ENCODE measurements at places on chromosomes 7 and 10. TPM values are rescaled to one million over a fixed set of nuclear protein-coding genes. Genes with fewer than 3 reads are reported as not detected.
A peak's percentile ranks its signal among the peaks of the same experiment; 100 is the strongest.

DNA sequence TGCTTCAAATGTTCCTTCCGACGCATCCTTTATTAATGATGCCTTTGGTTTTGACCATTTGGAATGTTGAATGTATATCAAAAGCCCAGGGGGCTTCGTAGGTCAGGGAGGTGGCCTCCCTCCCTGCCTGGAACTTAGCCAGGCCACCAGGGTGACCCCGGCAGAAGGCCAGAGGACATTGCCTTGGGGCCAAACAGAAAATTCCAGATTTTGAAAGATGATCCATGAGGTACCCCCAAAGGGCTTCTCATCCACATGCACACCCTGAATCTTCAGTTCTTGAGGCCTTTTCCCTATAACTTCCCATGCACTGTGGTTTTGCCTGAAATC is 171.7 kb downstream of the ADAM12 start:
- DNase-seq, result no peak

DNA sequence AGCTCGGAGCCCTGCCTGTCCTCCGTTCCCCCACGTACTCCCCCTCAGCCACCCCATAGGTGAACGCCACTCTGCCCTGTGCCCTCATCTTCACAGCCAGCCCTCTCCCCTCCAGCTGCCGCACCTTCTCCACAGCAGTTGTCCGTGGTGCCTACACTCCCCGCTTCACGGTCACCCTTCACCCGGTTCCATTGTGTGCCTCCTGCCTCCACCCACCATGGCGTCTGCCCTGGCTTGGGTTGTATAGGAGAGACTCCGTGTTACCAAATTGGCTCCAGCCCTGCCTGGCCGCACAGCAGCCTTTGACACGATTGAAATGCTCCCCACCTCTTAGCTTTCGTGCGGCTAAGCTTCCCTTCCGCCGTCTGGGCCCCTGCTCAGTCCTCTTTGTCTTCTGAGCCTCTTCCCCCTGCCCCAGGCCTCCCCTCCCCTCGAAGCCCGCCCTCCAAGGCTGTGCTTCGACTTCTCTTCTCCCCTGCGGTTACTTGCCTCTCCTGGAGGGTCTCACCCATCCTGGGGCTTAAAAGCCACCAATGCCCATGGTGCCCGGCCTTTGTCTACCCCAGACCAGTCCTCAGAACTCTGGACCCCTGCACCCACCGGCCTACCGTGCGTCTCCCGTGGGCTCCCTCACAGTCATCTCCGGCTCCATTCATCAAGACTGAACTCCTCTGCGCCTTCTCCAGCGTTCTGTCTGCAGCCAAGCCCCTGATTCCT is 18.5 kb upstream of the NODAL start:
- no peak for DNase-seq

Gene SOSTDC1
- not detected for total RNA-seq

DNA sequence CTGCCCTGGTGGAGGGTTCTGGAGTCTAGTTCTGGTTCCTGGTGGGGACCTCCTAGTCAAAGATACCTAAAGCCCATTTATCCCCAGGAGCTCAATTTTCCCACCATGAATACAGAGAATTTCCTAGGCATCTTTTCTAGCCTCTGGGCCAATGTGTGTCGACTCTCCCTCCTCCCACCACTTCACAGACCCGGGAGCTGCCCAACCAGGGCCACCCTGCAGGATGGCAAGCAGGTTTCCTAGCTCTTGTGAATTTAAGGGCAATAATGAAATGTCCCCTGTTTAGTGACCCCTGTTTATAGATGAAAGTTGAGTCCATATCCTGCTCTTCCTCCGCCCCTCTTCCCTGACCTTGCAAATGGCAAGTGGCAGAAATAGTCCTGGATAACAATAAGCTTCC is 9.4 kb downstream of the DLX5 start:
- DNase-seq, result no peak

GRCh38 chr10:51285601-51286000 is 211.3 kb downstream of the PRKG1 start:
- DNase-seq, result no peak

Gene CC2D2B
- 0.86 TPM for total RNA-seq

DNA sequence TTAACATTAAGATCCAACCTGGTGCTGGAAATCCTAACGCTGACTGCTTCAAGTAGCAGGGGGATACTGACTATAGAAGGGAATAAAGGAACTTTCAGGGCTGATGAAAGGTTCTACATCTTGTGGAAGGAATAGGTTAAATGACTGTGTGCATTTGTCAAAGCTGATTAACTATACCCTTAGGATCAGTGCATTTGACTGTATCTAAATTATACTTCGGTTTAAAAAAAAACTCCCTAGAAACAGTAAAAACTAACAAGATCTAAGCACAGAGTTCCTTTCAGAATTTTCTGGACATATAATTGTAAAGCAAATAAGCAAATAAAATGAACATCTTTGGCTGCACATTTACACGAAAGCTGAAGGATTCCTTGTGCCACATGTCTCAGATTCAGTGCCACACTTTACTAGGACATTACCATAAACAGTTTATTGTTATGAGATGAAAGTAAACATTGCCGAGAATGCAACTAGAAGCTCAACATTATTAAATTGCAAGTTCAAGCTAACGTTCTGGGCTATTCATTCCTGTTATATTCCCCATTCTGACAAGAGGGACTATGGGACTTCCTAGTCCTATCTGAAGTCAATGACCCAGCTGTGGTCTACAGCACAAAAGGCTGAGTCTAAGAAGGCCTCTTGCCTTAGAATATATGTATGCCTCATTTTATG is 20.7 kb downstream of the ANK3 start:
- no peak for DNase-seq

DNA sequence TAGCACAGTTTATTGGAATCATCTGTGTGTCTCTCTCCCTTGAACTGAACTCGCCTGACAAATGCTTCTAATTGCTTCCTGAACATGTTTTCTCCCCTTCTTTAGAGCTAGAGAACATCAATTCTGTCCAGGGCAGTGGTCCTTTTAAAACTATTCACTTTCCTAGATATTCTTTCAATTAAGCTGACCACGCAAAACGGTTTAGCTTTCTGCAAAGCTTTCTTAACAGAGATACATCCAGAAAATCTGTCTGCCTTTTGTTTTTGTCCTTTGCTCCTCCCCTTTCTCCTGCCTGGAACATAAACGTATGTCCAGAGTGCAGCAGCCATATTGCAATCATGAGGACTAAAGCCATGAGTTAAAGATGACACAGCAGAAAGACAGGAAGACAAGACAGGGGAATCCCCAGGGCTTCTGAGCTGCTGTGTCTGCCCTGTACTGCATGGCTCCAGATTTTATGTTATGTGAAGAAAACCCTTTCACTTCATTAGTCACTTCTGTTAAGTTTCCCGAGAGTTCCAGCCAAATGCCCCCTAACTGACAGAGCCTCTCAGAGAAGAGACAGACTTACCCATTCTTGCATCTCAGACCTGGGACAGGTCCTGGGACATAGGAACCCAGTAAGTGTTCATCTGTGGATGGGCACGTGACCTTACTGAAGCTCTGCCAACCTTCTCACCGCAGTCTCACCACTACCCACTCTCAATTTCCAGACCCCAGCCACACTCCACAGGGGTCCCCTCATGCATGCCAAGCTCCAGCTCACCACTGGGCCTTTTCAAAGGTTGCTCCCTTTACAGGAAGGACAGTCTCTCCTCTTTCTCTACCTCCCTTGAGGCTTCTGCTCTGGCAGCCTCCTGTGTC is 35.0 kb upstream of the CPXM2 start:
- DNase-seq, result peak; percentile 14

DNA sequence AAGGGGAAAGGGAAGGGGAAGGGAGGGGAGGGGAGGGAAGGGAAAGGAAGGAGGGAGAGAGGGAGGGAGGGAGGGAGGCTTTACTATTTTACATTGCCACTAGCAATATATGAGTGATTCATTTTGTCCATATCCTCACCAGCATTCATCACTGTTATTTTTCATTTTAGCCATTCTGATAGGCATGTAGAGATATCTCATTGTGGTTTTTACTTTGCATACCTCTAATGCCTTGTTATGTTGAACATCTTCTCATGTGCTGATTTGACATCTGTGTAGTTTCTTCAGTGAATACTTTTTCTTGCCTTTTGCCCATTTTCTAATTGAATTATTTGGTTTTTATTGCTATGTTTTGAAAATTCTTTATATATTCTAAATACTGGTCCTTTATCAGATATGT is 52.7 kb downstream of the GCC1 start:
- peak; percentile 13 for DNase-seq

Gene FAM170B
- total RNA-seq, result not detected

DNA sequence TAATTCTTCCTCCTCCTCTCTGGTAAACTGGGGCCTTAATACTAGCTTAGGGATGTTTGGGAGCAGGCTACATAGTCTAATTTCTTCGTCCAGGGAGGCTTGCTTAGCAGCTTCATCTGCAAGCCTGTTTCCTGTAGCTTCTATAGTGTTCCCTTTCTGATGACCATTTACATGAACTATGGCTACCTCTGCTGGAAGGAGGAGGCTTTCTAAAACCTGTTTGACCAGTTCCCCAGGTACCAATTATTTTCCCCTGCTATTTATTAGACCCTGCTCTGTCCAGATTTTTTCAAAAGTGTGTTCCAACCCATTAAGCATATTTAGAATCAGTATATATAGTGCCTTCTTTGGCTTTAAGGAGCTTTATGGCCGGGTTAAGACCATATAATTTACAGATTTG is 38.8 kb upstream of the DNAH11 start:
- no peak for DNase-seq

DNA sequence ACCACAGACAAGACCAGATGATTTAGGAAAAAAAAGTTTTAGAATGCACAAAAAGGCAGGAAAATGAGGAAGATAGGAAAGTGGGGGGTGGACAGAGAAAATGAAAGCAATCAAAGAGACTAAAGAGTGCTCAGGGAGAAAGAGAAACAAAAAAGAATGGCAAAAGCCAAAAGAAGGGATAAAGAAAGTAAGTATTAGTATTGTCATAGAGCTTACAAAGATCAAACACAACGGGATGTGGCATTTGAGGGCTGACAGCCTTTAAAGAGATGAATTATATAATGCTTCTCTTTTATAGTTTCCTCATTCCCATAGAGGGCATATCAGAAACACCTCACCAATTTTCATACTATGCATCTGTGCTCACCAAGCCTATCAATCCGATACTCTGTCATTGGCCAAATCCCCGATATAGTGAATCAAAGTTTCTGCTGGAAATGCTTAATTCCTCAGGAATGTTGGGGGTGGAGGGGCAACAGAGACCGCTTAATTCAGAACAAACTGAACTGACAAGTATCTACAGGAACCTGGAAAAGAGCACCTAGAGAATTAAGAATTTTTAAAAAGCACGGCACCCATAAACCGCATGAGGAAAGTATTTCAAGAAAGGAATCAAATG is 2.7 kb downstream of the COG5 start:
- no peak for DNase-seq

DNA sequence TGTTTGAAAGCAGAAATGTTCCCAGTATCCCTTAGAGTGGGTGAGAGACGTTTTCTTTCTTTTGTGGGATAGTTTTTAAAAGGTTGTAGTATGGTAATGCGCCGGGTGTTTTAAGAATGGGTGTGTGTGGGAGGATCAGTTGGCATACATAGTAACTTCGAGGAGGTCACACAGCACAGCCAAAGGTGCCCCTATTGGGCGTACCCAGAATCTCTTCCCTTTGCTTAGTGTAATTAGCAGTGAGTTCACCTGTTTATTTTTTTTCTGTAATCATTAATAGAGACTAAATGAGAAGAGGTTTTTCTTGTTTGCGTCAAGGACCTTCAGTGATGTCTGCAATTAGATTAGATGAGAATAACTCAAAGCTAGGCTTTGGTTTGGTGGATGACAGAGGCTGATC is 1.5 kb downstream of the PLEKHA8 start:
- DNase-seq, result no peak

DNA sequence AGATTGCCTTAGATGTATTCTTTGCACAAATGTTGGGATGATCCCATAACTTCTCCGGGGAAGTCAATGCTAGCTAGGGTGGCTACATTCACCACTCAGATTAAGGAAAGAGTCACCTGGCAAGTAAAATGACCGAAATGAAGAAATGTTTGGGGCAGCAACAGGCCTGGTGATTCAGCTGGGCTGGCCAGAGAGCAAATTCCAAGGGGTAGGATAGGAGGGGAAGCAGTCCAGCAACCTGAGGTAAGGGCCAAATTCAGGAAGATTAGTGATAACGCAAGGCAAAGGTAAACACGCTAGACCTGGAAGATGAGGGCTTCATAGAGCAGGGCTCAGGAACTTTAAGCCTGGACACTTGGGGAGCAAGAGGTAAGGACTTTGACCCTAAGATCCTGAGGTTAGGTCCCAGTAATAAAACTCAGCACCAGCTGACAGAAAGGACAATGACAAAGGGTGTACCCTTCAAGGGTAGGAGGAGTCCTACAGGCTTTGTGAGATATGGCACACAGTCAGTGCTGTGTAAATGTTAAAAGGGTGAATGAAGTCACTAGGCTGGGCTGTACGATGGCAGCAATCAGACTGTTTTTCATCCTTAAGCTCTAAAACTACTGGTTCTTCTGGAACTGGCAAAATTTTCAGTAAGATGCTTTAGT is 22.7 kb upstream of the SMNDC1 start:
- no peak for DNase-seq

- DNase-seq, result peak; percentile 79
Observed at GRCh38 chr7:66283003-66283920, 78.1 kb downstream of the TPST1 start.

Gene LIPM
- total RNA-seq, result not detected

Gene HTR5A
- not detected for total RNA-seq

Gene SPDYE2
- total RNA-seq, result not detected

DNA sequence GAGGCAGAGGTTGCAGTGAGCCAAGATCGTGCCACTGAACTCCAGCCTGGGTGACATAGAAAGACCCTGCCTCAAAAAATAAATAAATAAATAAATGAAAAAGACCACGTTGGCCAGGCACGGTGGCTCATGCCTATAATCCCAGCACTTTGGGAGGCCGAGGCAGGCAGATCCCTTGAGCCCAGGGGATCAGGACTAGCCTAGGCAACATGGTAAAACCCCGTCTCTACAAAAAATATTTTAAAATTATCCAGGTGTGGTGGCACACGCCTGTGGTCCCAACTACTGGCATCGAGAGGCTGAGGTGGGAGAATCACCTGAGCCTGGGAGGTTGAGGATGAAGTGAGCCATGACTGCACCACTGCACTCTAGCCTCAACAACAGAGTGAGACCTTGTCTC is 116.7 kb upstream of the PDLIM1 start:
- no peak for DNase-seq

GRCh38 chr7:30727061-30727945 is 24.6 kb upstream of the INMT start:
- DNase-seq, result no peak

Gene OR2A5
- total RNA-seq, result not detected

Gene ZCWPW1
- total RNA-seq, result 0.43 TPM

Gene LIPK
- total RNA-seq, result not detected

- DNase-seq, result no peak
Observed at GRCh38 chr7:27211764-27212204, 11.9 kb upstream of the HOXA13 start.
